ENCODE measurements at places on chromosomes 12 and 14. TPM values are rescaled to one million over a fixed set of nuclear protein-coding genes. Genes with fewer than 3 reads are reported as not detected.

The CBLN3 gene
- 1.1 TPM for total RNA-seq

The AQP2 gene
- total RNA-seq = not detected

The PAWR gene
- 6.2 TPM for total RNA-seq

The KCNMB4 gene
- total RNA-seq = 0.34 TPM

GRCh38 chr12:57456145-57456700 is 1.1 kb downstream of the INHBE start:
- H3K27ac ChIP-seq = peak overlapping the region; percentile 74
- peaks cover 7% of the 10 kb centered on the region for H3K27me3 ChIP-seq
- no peaks in the 10 kb centered on the region for H3K36me3 ChIP-seq
- H3K4me1 ChIP-seq = peaks cover 56% of the 10 kb centered on the region
- peak; percentile 75 for DNase-seq

GRCh38 chr12:24933694-24934407 is 15.1 kb downstream of the BCAT1 start:
- H3K36me3 ChIP-seq = no peaks in the 10 kb centered on the region
- H3K27ac ChIP-seq = no peak overlapping the region
- no peak overlapping the region for H3K4me3 ChIP-seq

GRCh38 chr14:38171197-38171596 is 36.5 kb upstream of the SSTR1 start:
- no peak overlapping the region for H3K4me3 ChIP-seq
- no peak overlapping the region for H3K27ac ChIP-seq

GRCh38 chr12:100574187-100575074 is 947 bp downstream of the GAS2L3 start:
- H3K27ac ChIP-seq = no peak overlapping the region
- H3K4me3 ChIP-seq = peak overlapping the region; percentile 90
- H3K27me3 ChIP-seq = peaks cover 32% of the 10 kb centered on the region

- H3K27me3 ChIP-seq = no peaks in the 10 kb centered on the region
- DNase-seq = no peak
- peaks cover 7% of the 10 kb centered on the region for H3K36me3 ChIP-seq
- H3K4me3 ChIP-seq = peak overlapping the region; percentile 4
- H3K4me1 ChIP-seq = peaks cover 42% of the 10 kb centered on the region
Observed at GRCh38 chr14:73455294-73455693, 3.1 kb downstream of the NUMB start.

GRCh38 chr12:114409852-114410600 is 4.1 kb upstream of the TBX5 start:
- H3K27me3 ChIP-seq = peaks cover 85% of the 10 kb centered on the region
- no peak for DNase-seq
- peaks cover 5% of the 10 kb centered on the region for H3K36me3 ChIP-seq
- H3K4me3 ChIP-seq = peak overlapping the region; percentile 12
- peaks cover 5% of the 10 kb centered on the region for H3K4me1 ChIP-seq
- H3K27ac ChIP-seq = peak overlapping the region; percentile 63

DNA sequence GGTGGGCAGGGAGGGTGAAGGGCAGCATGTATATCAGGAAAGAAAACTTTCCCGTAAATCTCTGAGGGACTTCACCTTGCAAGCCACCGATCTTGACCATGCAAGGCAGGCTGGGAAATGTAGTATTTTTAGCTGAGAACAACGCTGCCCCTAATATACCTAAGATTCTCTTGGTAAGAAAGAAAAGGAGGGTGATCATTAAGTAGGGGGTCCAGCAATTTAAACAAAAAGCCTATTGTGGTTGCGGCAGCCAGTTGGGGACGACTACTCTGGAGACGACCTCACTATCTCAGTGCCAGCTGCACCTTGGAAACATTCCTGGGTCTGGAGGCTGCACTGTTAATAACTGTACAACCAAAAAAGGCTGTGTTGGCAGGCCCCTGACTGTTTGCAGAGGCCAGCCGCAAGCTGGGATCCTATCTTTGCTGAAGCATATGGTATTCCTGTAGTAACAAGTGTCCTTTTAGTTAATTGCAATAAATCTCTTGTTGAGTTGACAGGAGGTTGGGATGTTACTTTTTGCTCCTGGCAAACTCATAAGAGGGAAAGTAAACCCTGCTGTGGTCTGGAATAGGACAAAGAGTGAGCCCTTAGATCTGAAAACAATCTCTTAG is 6.4 kb downstream of the APOLD1 start:
- H3K27ac ChIP-seq = no peak overlapping the region
- H3K27me3 ChIP-seq = no peaks in the 10 kb centered on the region
- no peak for DNase-seq
- H3K4me3 ChIP-seq = no peak overlapping the region
- peaks cover 2% of the 10 kb centered on the region for H3K36me3 ChIP-seq

DNA sequence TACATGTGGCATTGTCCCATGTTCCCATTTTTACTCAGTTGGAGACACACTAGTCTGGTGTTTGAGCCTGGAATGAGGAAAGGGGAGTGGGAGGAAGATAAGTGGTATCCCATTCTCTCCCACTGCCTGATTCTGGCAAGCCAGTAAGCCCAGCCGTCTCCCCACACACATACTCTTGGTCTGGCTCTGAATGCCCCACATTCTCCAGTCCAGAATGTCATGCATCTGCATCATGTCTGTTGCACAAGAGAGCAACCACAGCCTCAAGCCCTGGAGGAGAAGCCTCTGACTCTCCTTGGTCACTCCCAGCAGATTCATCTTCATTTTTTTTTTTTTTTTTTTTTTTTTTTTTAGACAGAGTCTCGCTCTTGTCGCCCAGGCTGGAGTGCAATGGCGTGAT is 48.0 kb downstream of the DRAM1 start:
- H3K27me3 ChIP-seq = peaks cover 4% of the 10 kb centered on the region
- H3K4me3 ChIP-seq = no peak overlapping the region
- no peaks in the 10 kb centered on the region for H3K36me3 ChIP-seq
- H3K27ac ChIP-seq = no peak overlapping the region
- H3K4me1 ChIP-seq = no peaks in the 10 kb centered on the region

DNA sequence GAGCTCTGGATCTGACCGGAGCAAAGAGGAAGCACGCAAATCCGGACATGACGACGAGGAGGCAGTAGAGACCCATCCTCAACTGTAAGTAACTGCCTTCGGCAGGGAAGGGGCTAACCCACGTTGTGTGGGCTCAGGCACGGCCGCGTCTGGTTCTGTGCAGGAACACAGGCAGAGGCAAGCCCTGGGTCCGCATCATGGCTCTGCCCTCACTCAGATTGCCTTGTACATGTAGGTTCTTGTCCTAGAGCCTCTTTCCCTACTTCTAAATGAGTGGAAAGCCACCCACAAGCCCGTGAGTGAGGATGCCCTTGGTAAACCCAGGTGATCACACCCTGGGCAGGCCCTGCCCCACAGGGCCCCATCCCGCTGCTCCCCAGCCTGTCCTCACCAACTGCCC is 8.9 kb upstream of the RPLP0 start:
- no peak overlapping the region for H3K27ac ChIP-seq
- peaks cover 1% of the 10 kb centered on the region for H3K4me1 ChIP-seq
- H3K27me3 ChIP-seq = no peaks in the 10 kb centered on the region
- H3K36me3 ChIP-seq = peaks cover 42% of the 10 kb centered on the region

DNA sequence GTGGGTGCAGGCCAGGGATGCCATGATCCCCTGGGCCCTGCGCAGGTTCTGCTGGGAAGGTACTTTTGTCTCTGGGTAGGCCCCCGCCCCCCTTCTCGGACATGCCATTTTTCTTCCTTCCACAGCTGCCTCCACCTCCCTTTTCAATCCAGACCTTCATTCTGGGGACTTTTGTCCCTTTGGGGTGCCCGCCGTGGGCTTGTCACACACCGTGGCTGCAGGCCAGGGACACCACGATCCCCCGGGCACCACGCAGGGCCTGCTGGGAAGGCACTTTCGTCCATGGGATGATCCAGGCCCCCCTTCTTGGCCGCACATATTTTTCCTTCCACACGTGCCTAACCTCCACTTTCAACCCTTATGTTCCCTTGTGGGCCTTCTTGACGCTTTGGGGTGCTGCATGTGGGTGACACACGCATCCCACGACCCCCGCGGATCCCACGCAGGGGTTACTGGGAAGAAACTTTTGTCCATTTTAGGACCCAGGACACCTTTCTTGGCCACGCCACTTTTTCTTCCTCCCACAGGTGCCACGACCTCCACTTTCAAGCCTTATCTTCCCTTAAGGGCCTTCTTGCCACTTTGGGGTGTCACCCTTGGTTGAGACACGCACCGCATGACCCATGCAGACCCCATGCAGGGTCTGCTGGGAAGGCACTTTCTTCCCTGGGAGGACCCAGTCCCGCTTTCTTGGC is 272.5 kb downstream of the ALG10 start:
- no peak overlapping the region for H3K4me3 ChIP-seq
- no peak for DNase-seq
- H3K4me1 ChIP-seq = no peaks in the 10 kb centered on the region
- no peak overlapping the region for H3K27ac ChIP-seq
- H3K27me3 ChIP-seq = no peaks in the 10 kb centered on the region

- no peak overlapping the region for H3K27ac ChIP-seq
- DNase-seq = no peak
- peaks cover 6% of the 10 kb centered on the region for H3K27me3 ChIP-seq
- no peaks in the 10 kb centered on the region for H3K4me1 ChIP-seq
Observed at GRCh38 chr12:19886639-19887064, 447.4 kb downstream of the AEBP2 start.

DNA sequence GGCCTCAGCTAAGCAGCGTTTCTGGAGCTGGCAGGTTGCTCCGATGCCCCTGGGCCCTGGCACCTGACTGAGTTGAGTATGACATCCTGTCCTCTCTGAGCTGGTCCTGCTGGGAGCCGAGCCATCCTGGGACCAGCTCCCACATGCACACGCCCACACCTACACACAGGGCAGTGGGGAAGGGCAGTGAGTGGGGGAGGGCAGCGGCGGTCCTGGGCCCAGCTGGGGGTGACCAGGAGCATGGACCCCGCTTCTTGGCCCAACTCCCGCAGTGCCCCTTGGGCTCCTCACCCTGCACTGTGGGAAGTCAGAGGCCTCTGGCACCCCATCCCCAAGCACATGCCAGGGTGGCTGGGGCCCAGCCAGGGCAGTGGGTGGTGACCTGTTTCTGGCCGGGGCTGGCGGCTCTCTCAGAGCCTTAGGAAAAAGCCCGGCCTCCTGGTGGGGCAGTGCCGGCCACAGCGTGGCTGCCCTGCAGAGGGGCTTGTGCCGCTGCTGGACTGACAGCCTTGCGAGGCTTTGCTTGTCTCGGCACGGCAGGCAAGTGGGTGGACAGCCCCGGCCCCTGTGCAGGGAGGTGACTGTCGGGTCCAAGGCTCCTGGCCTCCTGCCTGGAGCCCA is 5.9 kb upstream of the CRIP2 start:
- H3K4me1 ChIP-seq = peaks cover 4% of the 10 kb centered on the region
- H3K4me3 ChIP-seq = no peak overlapping the region
- H3K27ac ChIP-seq = no peak overlapping the region
- H3K36me3 ChIP-seq = peaks cover 1% of the 10 kb centered on the region
- no peaks in the 10 kb centered on the region for H3K27me3 ChIP-seq

DNA sequence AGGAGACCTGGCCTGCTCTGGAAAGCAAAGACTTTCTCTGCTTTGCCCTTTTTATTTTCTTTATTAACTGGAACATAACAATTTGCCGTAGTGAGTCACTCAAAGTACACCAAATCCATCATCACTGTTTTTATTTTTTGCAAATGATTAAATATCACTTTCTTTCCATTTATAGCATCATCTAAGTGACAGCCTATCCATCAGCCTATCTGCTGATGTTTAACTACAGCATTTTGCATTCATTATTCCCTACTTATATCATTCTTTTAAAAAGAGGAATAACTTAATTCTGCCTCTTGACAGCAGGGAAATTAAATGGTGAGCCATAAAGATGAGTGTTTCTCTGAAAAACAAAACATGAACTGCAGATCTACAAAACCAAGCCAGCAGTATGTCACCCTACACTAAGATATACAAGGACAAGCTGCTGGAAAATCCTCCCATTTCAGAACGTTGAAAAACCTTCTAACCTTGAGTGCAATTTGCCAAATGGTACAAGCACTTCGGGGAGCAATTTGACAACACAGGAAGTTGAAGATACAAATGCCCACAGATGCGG is 821.3 kb upstream of the TMEM132C start:
- H3K4me1 ChIP-seq = no peaks in the 10 kb centered on the region
- H3K4me3 ChIP-seq = no peak overlapping the region
- H3K27me3 ChIP-seq = no peaks in the 10 kb centered on the region
- DNase-seq = no peak
- no peaks in the 10 kb centered on the region for H3K36me3 ChIP-seq

DNA sequence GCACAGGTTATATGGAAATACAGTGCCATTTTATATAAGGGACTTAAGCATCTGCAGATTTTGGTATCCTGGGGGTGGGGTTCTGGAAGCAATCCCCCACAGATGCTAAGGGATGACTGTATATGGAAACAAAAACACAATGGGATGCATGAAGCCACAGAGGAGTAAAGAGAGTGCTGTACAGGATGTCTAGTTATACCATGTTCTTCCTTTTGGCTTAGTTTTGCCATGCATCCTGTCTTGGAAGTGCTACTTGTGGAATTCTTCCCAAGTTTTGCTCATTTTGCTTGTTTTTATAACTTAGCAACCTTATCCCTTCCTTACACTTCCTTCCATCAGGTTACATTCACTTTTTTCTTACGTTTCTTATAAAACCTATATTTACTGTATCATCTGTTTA is 55.6 kb downstream of the TRMT5 start:
- no peak overlapping the region for H3K27ac ChIP-seq
- no peaks in the 10 kb centered on the region for H3K36me3 ChIP-seq
- no peak for DNase-seq

DNA sequence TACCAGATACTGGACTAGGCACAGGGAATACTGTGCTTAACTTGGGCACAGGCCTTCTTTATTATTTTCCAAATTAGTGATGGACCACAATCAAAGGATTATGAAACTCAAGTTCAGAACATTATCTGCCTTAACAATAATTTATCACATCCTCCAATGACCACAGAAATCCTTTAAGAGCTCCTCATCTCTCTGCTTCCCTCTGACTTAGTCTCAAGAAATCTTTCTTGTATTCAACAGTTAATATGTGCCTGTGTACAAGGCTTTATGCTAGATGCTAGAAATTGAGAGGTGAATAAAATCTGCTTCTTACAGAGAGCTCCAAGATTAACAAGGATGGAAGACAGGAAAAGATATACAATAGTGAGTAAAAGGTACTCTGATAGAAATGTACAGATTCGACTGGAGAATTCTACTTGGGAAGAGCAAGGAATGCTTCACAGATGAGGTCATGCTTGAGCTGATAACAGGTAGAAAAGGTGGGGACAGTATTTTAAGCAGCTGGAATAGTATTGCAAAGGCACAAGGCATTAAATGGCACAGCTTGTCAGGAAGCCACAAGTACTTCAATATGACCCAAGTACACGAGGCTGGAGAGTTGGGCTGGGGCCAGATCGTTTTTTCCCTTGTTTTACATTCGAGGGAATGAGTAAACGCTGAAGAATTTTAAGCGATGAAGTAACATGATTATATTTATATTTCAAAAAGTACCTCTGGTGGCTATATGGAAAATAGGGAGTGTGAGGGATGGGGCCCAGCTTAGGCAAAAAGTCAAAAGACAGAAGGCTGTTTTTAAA is 55.1 kb upstream of the ARID2 start:
- H3K4me3 ChIP-seq = no peak overlapping the region
- no peaks in the 10 kb centered on the region for H3K27me3 ChIP-seq

Measured in activated CD8-positive, alpha-beta T cell treated with anti-CD3 and anti-CD28 coated beads, Interleukin-2, amount 10 ng/mL, durations not matched to agents 7 days and 5 days (primary cell).